ENCODE measurements at places on chromosomes 4 and X.

DNA sequence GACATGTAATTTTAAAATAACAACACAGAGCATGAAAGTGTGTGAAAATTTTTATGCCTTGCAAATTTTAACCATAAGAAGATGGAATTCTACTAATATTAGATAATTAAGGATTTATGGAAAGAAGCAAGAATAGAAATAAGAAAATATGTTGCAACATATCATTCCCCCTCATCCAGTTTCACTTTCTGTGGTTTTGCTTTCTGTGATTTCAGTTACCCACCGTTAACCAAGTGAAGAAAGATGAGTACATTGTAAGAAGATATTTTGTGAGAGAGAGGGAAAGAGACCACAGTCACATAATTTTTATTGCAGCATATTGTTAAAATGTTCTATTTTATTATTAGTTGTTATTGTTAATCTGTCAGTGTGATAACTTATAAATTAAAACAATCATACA, 77.9 kb downstream of the ADAM29 start:
- DNase-seq: no peak

DNA sequence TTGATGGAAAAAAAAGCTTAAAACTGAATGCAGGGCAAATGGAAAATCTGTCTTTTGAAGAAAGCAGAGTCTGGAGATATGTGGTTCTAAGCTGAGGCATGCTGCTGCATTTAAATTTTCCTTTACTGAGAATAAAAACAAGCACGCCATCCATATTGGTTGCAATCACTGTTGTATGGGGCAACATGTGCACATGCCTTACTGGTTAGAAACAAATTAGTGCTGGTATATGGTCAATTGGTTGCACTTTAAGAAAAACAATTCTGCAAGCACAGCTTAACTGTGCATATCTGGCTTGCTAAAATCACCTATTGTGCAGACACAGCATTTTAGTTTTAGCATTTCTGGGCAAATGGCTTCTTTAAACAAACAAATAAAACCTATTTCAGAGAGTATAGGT, 239.1 kb downstream of the NDST4 start:
- no peak for DNase-seq

GRCh38 chr4:127623797-127624083, 9.0 kb upstream of the INTU start:
- peak; percentile 40 for DNase-seq

- peak; percentile 66 for DNase-seq
Measured at GRCh38 chrX:20265221-20265725, 1.4 kb downstream of the RPS6KA3 start.

DNA sequence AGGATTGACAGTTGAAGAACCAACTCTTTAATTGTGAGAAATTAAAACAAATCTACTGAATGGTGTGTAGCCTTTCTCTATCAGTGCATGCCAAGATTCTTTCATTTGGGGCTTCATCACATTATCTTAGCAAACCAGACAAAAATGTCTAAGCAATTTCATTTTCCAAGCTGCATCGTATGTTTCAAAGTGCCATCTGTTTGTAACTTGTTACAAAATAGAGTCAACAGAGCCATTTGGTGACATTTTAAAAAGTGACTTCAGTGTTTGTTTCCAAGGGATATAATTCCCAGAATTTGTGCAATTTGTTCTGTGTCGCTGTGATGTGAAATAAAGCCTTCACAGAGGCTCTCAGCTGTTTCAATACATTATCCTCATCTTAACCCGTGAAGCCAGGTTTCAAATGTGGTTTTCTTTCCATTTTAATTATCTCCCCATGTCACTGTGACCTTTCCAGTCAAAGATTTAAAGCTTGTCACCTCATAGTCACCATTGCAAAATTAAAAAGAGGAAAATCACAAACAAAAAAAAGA, 46.0 kb upstream of the C1QTNF7 start:
- no peak for DNase-seq

DNA sequence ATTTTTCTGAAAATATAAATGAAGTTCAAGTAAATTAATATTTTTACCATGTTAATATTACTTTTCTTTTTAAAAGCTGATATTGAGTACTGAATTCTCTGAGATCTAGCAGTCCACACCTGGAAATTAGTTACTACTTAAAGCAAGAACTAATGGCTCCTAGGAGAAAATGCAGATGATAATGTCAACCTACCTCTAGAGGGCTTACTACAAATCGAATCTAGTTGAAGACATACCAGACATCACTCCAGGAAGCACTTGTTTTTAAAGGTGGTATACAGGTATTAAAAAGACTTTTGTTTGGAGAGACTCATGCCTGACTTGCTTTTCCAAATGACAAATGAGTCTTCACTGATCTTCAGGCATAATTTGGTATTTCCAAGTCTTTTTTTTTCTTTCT, 516.4 kb upstream of the BOD1L1 start:
- DNase-seq: no peak

DNA sequence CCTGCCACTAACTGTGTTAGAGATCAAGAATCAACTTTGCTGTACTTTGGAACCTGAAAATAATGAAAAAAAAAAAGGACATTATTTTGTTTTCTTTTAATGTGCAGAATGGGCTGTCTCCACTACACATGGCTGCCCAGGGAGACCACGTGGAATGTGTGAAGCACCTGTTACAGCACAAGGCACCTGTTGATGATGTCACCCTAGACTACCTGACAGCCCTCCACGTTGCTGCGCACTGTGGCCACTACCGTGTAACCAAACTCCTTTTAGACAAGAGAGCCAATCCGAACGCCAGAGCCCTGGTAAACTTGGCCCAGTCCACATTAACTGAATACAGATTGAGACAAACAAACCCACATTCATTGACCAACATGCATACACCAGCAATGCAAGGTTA, 206.2 kb downstream of the ANK2 start:
- no peak for DNase-seq

GRCh38 chr4:7195546-7196287, 3.4 kb downstream of the SORCS2 start:
- no peak for DNase-seq

- no peak for DNase-seq
Measured at GRCh38 chr4:5474756-5475155, 233.6 kb downstream of the EVC2 start.

- no peak for DNase-seq
Measured at GRCh38 chr4:136810626-136811025, 721.7 kb downstream of the PCDH18 start.

DNA sequence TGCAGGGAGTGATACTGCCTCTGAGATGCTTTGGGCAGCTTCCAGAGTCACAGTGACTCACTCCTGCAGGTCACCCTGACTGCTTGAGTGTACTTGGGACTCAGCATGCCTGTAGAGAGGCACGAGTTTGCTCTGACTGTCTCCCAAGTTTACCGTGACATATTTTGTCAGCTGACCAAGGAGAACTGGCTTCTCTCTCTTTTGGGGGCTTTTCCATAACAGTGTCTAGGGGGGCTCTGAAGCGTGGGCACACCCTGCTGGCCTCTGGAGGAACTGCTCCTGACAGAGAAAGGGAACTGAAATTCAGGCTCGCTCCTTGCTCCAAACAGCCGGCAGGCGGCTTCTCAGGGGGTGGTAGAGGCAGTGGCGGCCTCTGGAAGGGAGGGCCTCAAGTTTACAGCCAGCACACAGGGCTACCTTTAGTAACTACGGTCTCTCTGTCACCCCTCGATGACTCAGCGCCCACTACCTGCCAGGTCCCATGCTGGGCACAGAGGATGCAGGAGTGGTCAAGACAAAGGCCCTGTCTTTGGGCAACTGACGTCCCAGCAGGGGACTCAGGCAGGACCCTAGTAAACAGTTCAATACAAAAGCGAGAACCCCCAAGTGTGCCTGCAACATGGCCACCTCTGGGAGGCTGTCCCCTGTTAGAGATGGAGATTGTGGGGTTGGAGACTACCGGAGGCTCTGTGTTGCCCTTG, 17.8 kb downstream of the ZNF185 start:
- peak; percentile 16 for DNase-seq

DNA sequence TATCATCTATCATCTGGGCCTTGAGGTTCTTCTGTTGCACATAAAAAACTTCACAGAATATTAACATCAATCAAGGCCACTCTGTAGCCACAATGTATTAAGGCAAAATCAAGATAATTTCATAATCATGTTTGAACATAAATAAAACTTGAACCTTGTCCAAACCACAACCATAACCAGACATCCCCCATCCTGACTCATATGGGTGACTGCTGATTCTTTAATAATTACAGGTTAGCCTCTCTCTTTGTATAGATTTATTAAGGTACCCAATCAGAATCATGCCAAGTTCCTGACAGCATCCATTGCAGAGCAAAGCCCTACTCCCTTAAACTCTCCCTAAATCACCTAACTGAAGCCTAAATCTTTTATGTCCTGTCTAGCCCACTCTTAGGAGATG, 16.7 kb upstream of the AREG start:
- peak; percentile 16 for DNase-seq

DNA sequence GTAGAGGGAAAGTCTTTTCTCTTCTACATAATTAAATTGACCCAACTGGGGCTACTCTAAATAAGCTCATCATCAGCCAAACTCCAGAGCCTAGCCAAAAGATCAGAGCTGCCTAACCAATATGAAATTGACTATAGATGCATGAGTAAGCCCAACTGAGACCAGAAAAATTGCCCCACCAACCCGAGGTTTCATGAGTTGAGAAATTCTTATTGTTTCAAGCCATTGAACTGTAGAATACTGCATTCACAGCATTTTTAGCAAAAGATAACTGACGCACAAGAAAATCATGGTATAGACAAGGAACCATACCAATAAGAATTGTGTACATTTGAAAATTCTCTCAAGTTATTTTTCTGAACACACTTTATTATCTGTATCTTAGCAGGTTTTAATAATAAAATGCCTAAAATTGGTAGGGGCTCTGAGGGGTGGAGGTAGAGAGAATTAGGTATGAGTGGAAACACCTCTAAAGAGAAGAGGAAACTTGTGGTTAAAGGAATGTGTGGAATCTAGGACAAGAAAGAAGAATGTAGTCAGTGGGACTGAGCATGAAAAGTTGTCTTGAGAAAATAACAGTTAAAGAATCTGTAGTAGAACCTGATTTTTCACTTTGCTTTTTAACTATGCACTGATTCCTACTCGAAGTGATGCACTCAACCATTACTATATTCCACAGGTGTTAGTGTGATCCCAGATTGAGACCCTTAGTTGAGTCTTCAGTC, 200.9 kb upstream of the PPP1R2C start:
- no peak for DNase-seq

- DNase-seq: peak; percentile 35
Measured at GRCh38 chrX:135295238-135295943, 13.9 kb upstream of the ETDC start.

GRCh38 chrX:31219174-31219573, 147.3 kb upstream of the FTHL17 start:
- DNase-seq: no peak

GRCh38 chrX:149392921-149393320, 112.2 kb downstream of the IDS start:
- no peak for DNase-seq

DNA sequence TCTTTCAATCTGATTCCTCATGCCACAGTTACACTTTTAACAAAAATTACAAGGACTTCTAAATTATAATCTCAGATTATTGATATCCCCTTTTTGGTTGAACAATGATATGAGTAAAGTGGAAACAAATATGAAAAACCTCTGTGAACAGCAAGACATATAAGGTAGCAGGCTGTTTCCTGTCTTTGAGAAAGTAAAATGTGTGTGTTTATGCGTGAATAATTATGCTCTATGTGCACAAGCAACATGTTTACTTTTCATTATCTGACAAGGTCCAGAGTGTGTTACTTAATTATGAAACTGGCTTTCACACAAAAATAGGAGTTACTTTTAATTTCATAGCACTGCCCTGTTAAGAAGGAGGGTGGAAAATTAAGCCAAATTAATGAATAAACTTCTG, 43.1 kb downstream of the DDIT4L start:
- no peak for DNase-seq

GRCh38 chr4:149211876-149212275, 603.8 kb downstream of the IQCM start:
- DNase-seq: no peak

DNA sequence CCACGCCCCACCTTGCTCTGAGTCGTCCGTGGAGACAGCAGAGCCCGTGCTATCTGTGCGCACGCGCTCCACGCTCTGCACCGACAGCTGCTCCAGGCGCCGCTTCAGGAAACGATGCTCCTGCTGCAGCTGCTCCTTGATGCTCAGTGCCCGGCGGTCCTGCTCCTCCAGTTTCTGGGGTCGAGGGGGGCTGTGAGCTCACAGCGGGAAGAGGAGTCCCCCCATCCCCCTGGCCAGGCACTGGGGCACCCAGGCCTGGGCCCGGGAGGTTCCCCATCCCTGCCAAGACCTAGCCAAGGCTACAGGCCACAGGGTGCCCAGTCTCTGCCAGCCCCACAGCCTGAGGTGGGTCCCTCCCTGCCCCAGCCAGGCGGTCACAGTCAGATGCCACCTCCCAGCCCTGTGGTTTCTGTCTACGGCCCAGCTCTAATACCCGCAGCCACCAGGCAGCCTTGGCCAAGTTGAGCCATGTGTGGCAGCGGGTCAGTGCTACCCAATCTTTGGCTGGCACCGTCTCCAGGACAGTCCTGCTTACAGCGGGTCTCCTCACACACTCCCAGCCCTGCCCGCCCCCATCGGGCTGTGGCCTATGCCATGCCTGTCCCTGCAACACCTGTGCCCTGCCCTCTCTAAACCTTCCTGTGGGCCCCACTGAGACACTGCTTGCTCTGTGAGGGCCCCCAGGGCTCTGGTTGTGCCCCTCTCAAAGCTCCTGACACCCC, 9.3 kb upstream of the HAUS3 start:
- no peak for DNase-seq

DNA sequence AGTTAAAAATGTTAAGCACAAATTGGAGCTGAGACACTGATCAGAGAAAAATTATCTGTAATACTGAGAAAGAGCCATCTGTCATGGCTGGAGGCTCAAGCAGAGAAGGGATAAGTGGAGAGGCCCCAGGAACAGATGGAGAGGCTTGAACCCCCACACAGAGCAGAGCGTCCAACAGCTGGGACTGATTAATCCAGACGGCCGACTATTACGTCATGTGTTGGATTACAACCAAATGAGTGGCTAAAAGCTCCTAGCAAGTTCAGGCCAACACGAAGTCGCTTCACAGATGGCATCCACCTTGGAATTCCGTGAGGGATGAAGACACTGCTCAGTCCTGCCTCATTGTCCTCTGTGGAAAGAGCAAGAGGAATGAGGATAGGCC, 57.7 kb upstream of the ATXN3L start:
- no peak for DNase-seq

Measured in endothelial cell of umbilical vein (primary cell).